K562 (cell line): ENCODE measurements at places on chromosomes 6 and 20.

GRCh38 chr20:50210066-50210619, 19.5 kb downstream of the CEBPB start:
- no peaks in the 10 kb centered on the region for H3K36me3 ChIP-seq
- no peaks in the 10 kb centered on the region for H3K4me1 ChIP-seq

DNA sequence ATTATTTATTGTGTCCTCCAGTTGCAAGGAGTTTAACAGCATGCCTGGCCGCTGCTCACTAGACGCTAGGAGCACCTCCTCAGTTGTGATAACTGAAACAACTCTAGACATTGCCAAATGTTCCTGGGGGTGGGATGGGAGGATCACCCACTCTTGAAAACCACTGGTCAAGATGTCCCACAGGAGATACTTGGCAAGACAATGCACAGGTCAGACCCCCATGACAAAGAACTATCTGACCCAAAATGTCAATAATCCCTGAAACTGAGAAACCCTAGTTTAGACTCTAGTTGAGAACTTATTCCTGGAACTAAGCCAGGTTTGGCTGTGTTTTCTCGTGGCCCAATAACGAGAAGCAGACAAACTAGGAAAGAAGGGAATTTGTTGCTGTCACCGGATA, 9.5 kb upstream of the FKBPL start:
- H3K4me1 ChIP-seq: peaks cover 10% of the 10 kb centered on the region
- H3K27ac ChIP-seq: no peak overlapping the region
- H3K4me3 ChIP-seq: no peak overlapping the region
- no peaks in the 10 kb centered on the region for H3K36me3 ChIP-seq
- no peak for DNase-seq
- no peaks in the 10 kb centered on the region for H3K27me3 ChIP-seq

DNA sequence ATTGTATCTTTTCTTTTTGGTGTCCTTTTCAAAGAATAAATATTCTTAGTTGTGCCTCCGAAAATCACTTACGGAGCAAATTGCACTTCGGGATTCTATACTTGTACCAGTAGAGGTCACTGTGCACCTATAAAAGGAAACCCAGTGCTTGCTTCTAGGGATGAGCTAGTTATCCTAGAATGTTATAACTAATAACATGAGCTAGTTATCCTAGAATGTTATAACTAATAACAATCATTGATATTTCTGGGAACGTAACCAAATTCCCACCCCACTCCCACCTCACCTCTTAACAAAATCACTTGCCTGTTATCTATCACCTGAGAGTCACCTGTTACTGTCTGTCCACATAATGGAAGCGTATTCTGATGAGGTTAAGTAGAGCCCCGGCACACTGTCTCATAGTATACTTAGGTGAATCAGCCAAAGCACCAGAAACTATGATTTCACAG, 126.9 kb upstream of the TIAM2 start:
- no peaks in the 10 kb centered on the region; the same call in 1 of the 2 replicates for H3K4me1 ChIP-seq
- H3K4me3 ChIP-seq: no peak overlapping the region
- H3K27me3 ChIP-seq: no peaks in the 10 kb centered on the region
- H3K27ac ChIP-seq: no peak overlapping the region
- peak; percentile 53 for DNase-seq

DNA sequence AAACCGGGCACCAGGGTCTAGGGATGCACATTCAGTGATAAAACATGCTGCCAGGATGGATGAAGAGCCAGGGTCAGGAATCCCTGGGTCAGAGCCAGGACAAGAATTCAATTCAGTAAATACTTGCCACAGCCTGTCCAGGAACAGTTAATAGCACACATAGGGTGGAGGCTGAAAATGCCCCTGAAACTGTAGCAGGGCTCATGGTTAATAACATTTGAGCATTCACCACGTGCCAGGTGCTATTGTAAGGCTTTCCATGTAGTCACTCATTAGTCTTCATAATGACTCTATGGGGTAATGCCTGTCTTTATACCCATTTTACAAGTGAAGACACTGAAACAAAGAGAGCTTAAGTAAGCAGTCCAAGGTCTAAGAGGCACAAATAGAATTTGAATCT, 296.3 kb downstream of the LRFN2 start:
- H3K4me1 ChIP-seq: no peaks in the 10 kb centered on the region
- no peak overlapping the region for H3K4me3 ChIP-seq
- no peak for DNase-seq

DNA sequence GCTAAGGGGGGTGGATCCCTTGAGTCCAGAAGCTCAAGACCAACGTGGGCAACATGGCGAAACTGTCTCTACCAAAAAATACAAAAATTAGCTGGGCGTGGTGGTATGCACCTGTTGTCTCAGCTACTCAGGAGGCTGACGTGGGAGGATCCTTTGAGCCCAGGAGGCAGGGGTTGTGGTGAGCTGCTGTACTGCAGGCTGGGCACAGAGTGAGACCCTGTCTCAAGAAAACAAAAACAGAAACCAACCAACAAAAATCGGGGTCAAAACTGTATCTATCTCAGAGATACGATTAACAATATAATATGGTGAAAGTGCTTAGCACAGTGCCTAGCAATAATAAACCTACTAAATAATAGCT, 20.7 kb upstream of the BCAS1 start:
- H3K4me1 ChIP-seq: no peaks in the 10 kb centered on the region
- peaks cover 10% of the 10 kb centered on the region for H3K27me3 ChIP-seq
- H3K36me3 ChIP-seq: no peaks in the 10 kb centered on the region
- H3K4me3 ChIP-seq: no peak overlapping the region
- H3K27ac ChIP-seq: no peak overlapping the region

DNA sequence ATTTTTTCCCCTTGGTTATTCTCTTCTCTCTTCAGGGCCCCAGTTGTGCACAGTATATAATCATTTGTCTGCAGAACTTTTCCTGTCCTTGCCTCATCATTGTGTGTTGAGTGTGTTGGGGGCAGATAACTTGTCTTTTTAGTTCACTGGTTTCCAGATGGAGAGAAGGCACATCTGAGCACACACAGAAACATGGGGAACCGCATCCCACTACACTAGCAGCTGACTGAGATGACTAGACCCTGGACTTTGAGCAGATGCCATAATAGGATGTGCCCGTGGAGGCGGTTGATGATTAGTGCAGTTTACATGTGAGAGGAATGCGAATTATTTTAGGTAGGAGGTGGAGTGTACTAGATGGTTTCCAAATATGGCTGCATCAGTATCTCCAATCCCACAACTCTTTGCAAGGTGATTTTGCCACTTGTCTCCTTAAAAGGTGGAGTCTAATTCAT, 26.5 kb upstream of the SH3BGRL2 start:
- no peak overlapping the region for H3K4me3 ChIP-seq
- DNase-seq: peak; percentile 68
- H3K4me1 ChIP-seq: peaks cover 5% of the 10 kb centered on the region
- H3K27me3 ChIP-seq: no peaks in the 10 kb centered on the region

GRCh38 chr20:24478584-24478983, 9.2 kb downstream of the SYNDIG1 start:
- no peak overlapping the region for H3K27ac ChIP-seq
- no peak overlapping the region for H3K4me3 ChIP-seq
- DNase-seq: no peak
- H3K36me3 ChIP-seq: no peaks in the 10 kb centered on the region

- DNase-seq: no peak
- H3K27me3 ChIP-seq: no peaks in the 10 kb centered on the region
- H3K4me3 ChIP-seq: no peak overlapping the region
Observed at GRCh38 chr20:34983995-34984735, 28.5 kb downstream of the MYH7B start.

DNA sequence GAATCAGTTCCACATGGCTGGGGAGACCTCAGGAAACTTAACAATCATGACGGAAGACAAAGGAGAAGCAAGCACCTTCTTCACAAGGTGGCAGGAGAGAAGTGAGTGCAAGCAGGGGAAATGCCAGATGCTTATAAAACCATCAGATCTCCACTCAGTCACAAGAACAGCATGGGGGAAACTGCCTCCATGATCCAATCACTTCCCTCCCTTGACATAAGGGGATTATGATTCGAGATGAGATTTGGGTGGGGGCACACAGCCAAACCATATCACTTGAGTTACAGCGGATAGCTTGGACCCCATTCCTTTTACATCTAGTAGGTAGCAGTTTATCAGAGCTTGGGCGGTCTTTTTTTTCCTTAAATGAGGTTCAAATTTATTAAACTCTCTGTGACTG, 19.1 kb downstream of the AFDN start:
- H3K27ac ChIP-seq: no peak overlapping the region
- no peak for DNase-seq
- no peaks in the 10 kb centered on the region for H3K27me3 ChIP-seq
- H3K4me3 ChIP-seq: no peak overlapping the region
- H3K36me3 ChIP-seq: no peaks in the 10 kb centered on the region
- peaks cover 14% of the 10 kb centered on the region for H3K4me1 ChIP-seq

DNA sequence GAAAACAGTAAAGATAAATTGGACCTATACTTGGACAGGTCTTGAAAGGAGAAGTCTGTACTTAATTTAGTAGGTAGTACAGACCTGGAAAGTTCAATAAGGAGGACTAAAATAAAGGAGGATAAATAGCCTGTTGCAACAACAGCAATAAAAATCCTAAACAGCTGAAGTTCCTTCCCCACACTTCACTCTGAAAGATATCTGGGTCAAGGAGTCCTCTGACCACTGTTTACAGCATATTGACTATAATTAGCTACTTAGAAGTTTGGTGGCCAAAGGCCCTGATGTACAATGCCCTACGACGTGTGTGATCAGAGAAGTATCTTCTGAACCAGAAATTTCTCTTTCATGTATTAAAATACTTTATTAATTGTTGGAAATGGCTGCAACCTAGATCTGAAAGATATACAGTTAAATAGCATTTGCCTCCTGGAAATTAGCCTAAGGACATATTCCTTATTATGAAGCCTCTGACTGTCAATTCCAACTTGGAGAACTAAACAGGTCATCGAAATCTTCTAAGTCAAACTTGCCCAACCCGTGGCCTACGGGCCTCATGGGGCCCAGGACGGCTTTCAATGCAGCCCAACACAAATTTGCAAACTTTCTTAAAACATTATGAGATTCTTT, 82.8 kb downstream of the KIF13A start:
- no peak for DNase-seq
- peaks cover 28% of the 10 kb centered on the region for H3K4me1 ChIP-seq
- H3K27me3 ChIP-seq: no peaks in the 10 kb centered on the region
- H3K36me3 ChIP-seq: peaks cover 2% of the 10 kb centered on the region; the same call in 1 of the 3 replicates
- no peak overlapping the region for H3K4me3 ChIP-seq
- H3K27ac ChIP-seq: no peak overlapping the region

GRCh38 chr6:3540253-3540820, 83.5 kb upstream of the SLC22A23 start:
- no peaks in the 10 kb centered on the region for H3K4me1 ChIP-seq
- no peak for DNase-seq
- H3K36me3 ChIP-seq: no peaks in the 10 kb centered on the region
- no peak overlapping the region for H3K4me3 ChIP-seq

- H3K4me3 ChIP-seq: no peak overlapping the region
- no peak overlapping the region for H3K27ac ChIP-seq
- H3K36me3 ChIP-seq: no peaks in the 10 kb centered on the region
- no peak for DNase-seq
- no peaks in the 10 kb centered on the region for H3K27me3 ChIP-seq
Observed at GRCh38 chr20:40416274-40416673, 272.8 kb downstream of the MAFB start.

GRCh38 chr6:43772681-43773049, 2.7 kb downstream of the VEGFA start:
- peaks cover 67% of the 10 kb centered on the region for H3K4me1 ChIP-seq
- H3K27ac ChIP-seq: peak overlapping the region; percentile 91
- peak overlapping the region; percentile 97 for H3K4me3 ChIP-seq
- peaks cover 57% of the 10 kb centered on the region for H3K36me3 ChIP-seq
- H3K27me3 ChIP-seq: no peaks in the 10 kb centered on the region

GRCh38 chr20:10467681-10468339, 32.7 kb downstream of the SLX4IP start:
- H3K4me1 ChIP-seq: no peaks in the 10 kb centered on the region
- H3K27me3 ChIP-seq: no peaks in the 10 kb centered on the region
- H3K4me3 ChIP-seq: no peak overlapping the region
- DNase-seq: no peak
- H3K27ac ChIP-seq: no peak overlapping the region
- no peaks in the 10 kb centered on the region for H3K36me3 ChIP-seq

DNA sequence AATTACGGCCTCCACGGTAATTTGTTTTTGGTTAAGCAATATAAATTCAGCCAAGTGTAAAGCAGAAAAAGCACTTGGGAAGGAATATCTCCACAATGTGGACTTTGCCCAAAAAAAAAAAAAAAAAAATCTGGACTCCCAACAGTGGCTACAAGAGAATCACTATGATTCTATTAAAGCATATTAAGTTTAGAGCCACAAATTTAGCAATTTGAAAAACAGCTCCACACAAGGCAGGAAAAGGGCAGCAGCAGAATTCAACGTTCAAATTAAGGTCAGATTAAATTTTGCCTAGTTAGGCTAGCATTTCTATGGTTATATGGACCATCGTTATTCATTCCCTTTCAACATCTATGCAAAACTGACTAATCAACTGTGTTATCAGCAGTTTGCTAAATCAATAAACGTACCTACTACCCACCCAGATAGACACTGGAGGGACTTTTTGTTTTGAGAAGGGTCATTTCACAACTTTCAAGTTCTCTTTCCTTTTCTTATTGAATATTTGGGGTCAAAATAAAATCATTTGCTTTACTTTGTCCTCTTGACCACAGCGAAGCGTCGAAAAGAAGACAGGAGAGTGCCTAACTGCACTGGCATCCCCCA, 1.0 kb downstream of the MCM9 start:
- peaks cover 40% of the 10 kb centered on the region for H3K36me3 ChIP-seq
- no peak for DNase-seq
- 0 out of 3 replicates have a peak overlapping the region, but pooled peaks have one; percentile 20 for H3K27ac ChIP-seq

DNA sequence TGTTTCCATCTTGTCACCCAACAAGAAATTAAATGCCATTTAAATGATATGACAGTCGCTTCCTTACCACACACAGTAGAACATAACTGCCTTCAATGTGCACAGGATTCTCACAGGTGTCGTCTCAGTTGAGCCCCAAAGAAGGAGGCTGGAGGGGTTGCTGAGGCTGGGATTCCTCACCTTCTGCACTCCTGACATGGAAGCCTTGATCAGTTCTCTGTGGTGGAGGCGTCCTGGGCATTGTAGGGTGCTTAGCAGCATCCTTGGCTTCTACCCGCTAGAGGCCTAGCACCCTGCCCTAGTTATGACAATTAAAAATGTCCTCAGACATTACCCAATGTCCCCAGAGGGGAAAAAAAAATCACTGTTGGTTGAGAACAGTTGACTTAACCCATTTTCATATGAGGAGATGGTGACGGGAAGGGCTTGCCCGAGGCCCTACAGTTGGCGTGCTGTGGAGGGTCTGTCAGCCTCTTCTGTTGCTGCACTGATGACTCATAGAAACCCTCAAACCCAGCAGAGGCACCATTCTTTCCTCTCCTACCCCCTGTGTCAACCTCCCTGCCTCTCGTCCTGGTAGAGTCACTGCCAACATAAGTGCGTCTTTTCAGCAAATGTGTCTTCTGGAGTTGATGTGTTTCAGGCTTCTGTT, 19.3 kb upstream of the ZNF831 start:
- no peaks in the 10 kb centered on the region for H3K36me3 ChIP-seq
- peaks cover 30% of the 10 kb centered on the region for H3K27me3 ChIP-seq
- no peak for DNase-seq
- H3K27ac ChIP-seq: no peak overlapping the region
- H3K4me1 ChIP-seq: no peaks in the 10 kb centered on the region
- H3K4me3 ChIP-seq: no peak overlapping the region
